ENCODE measurements at places on chromosomes 3 and 15. TPM values are rescaled to one million over a fixed set of nuclear protein-coding genes. Genes with fewer than 3 reads are reported as not detected.

DNA sequence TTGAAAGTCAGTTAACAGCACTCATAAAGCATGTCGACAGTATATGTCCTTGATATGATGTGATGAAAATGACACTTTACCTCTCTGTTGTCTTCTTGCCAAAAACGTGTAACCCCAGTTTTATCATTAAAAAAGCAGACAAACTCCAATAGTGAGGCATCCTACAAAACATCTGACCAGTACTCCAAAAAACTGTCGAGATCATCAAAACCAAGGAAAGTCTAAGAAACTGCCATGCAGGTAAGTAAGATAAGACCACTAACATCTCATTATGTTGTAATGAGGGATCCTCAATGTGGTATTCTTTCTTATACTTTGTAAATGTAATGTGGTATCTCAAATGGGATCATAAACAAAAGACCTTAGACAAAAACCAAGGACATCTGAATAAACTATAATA lies 152.3 kb downstream of the NR1I2 start:
- DNase-seq, result no peak

Gene EFCAB12
- under 0.01 TPM for total RNA-seq

Gene MME
- 1.5 TPM for total RNA-seq

GRCh38 chr3:172199850-172200369 lies 160.5 kb downstream of the FNDC3B start:
- no peak for DNase-seq

- no peak for DNase-seq
Observed at GRCh38 chr3:159252772-159253384, 451.0 kb downstream of the MFSD1 start.
